H9 (cell line): ENCODE measurements at places on chromosomes 1 and 21.

DNA sequence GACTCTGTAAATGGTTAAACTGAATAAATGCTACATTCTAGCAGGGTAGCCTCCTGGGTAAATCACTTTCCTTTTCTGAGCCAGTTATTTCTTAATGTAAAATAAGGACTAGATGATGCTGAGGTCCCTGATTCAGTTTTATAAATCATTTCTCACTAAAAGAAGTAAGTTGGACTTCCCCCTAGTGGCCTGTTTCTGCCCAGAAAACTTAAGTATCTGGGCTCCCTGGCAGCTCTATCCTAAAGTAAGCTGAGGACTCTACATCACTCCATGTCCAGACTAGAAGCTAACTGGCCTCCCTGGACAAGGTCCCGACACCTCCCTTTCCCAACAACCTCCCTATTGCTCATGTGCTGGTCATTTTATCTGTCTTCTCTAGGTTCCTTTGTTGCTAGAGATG is 3.0 kb downstream of the GPN2 start:
- DNase-seq, result no peak

DNA sequence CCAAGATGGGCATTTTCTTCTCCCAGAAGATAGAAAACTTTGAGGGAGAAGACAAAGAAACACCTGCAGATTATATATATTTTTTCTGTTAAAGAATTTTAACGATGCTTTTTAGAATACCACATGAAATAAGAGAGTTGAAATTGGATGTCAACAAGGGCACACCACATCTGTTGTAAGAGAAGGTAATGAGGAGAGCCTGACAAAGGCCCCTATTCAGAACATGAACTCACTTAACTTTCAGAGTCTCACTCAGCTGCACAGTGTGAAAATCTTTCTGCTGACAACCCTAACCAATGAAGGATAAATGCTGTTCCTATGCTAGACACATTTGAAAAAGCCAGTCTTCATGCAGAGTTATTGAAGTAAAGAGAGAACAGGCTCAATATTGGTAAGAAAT is 7.3 kb downstream of the KRTAP22-2 start:
- DNase-seq, result no peak

DNA sequence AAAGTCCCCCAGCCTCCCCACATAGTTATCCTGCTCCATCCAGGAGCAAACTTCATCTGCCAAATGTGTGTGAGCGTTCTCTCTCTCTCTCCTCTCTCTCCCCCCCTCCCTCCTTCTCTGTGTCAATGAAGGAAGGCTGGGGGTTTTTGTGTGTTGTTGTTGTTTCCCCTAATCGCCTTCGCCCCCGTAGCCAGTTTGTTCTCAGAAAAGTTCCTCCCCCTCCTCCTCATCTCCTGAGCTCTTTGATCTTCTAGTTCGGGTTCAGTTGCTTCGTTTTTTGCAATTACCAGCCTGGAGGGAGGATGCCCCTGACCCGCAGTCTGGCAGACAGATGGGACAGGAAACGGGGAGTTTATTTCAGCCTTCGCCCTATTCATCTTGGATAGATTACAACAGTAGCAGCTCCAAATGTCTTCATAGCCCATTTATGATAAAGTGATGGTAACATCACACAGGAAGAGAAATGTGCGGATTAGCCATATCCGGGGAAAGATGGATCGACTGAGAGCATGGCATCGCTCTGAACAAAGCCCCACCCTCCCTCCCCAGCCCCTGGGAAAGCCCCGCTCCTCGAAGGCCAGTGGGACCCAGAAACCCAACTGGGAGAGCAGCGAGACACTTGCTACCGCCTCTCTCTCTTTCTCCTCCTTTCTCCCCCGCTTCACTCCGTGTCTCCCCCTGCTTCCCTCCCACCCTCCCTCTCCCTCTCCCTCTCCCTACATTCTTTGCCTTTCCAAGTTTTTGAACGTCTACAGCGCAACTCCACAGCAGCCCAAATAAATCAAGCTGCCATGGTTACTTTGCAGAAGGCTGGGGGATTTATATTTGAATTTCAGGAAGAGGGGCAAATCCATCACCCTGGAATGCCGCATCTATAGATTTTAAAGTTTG is 139.7 kb upstream of the ARHGEF16 start:
- DNase-seq, result no peak

- no peak for DNase-seq
Measured at GRCh38 chr1:81439046-81439823, 361.5 kb upstream of the ADGRL2 start.

GRCh38 chr1:41436281-41437010 is 48.0 kb downstream of the EDN2 start:
- no peak for DNase-seq

DNA sequence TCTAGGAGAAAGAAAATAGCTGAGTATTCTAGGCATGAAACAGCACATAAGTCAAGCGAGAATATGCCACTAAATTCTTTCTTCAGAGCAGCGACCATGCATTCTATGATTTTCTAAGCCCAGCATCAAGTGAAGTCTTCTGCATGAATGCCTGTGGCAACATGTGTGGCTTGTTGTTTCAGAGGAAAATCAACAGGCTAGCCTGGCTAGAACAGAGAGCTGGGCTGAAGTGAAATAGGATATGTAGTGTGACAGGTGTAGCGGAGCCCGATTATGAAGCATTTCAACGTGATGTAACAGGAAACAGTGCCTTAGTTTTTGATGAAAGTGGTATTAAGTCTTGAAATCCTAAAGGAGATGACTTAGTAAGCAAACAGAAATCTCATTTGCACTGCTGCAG is 7.0 kb downstream of the CSDE1 start:
- DNase-seq, result no peak

- no peak for DNase-seq
Measured at GRCh38 chr1:73998348-73998959, 199.5 kb downstream of the LRRIQ3 start.

GRCh38 chr1:186772228-186772627 is 56.5 kb upstream of the PLA2G4A start:
- no peak for DNase-seq

DNA sequence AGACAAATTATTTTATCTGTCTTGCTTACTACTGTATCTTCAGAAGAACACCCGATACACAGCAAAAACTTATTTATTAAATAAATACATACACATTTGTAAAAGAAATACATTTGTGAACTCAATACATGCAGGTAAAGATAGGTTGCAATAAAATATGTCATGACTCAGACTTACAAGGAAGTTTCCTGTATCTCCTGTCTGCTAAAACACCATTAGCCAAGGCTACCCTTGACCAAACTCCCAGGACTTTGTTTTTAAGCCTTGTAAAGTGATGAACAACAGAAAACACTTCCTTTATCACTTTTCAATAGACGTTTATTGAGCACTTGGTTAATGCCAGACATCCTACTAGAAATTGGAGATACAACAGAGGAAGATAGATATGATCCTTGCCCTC is 56.5 kb upstream of the HSD17B7 start:
- DNase-seq, result no peak

GRCh38 chr1:38891753-38892152 is 10.4 kb upstream of the GJA9 start:
- peak; percentile 53 for DNase-seq

DNA sequence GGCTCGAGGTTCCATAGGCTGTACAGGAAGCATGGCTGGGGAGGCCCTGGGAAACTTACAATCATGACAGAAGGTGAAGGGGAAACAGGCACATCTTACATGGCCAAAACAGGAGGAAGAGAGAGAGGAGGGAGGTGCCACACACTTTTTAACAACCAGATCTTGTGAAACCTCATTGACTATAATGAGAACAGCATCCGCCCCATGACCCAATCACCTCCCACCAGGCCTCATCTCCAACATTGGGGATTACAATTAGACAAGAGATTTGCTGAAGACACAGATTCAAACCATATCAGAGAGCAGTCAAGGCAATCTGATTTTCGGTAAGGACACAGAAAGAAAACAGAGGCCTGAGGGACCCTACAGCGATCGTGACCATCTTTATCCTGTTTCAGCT is 41.7 kb downstream of the TNFRSF9 start:
- no peak for DNase-seq

GRCh38 chr1:77060000-77060399 is 159.2 kb downstream of the PIGK start:
- peak; percentile 80 for DNase-seq

DNA sequence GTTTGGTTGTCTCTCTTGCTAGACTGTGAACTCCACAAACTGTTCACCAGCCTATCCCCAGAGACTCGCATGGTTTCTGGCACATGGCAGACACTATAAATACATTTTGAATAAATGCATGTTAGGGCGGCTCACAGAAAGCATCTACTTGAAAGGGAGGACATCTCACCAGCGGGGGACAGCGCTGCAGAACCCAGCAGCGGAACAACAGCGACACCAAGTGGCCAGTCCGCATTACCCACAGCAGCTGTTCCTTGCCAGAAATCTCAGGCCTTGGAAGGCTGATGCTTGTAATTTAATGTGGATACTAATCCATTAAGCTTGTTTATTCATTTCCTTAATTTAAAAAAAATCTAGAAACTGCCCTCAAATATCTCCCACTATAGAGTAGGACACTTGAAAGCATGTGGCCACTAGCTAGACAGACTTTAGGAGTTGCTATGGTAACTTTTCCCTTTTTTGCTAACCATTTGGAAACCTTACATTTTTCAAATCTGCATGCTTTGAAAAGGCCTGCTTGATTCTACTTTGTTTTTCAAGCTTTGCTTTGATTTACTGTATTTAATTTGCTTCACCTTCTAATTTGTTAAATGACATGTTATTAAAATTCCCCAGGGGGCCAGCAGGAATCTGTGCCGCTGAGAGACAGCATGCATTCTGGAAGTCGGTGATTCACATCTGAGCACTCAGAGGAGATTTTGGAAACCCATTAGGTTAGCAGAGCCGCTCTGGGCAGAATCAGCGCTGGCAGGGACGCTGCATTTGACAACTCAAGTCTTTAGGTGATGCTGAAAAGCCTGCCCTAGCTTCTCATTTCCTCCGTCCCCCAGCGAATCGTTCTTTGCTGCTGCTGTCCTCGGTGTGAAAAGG is 63.5 kb upstream of the SSX2IP start:
- DNase-seq, result peak; percentile 77

- peak; percentile 91 for DNase-seq
Measured at GRCh38 chr1:12596007-12596821, 21.8 kb downstream of the DHRS3 start.

GRCh38 chr1:38326856-38327255 is 280.3 kb upstream of the POU3F1 start:
- DNase-seq, result no peak
